ENCODE measurements at places on chromosomes 3 and 15.

- DNase-seq: no peak
Measured at GRCh38 chr3:102248981-102249705, 185.7 kb upstream of the ZPLD1 start.

GRCh38 chr15:38274135-38274534, 21.5 kb downstream of the SPRED1 start:
- DNase-seq: no peak

DNA sequence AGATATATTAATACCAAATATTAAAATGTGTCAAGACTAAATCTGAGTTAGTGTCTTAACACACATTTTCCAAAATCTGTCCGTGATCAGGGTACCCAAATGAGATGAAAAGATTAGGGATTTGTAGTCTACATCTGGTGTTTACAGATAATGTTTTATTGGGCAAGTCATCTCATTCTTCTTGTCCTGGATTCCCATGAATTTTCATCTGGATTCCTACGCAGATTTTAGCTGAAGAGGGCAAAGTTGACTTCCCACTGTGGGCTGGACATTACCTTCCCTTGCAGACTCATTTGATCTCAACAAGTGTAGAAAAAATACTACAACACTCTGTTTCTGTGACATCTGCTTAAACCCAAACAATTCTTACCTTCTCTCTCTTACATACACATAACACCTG, 79.1 kb downstream of the CEP63 start:
- DNase-seq: no peak

GRCh38 chr3:59436164-59436958, 386.5 kb upstream of the CFAP20DC start:
- DNase-seq: no peak

GRCh38 chr15:97009031-97009431, 678.5 kb downstream of the NR2F2 start:
- peak; percentile 60 for DNase-seq

Data from NCI-H524 (cell line).